ENCODE measurements at places on chromosomes 4 and X.

GRCh38 chr4:159150821-159151390, 48.0 kb downstream of the RAPGEF2 start:
- DNase-seq = no peak

DNA sequence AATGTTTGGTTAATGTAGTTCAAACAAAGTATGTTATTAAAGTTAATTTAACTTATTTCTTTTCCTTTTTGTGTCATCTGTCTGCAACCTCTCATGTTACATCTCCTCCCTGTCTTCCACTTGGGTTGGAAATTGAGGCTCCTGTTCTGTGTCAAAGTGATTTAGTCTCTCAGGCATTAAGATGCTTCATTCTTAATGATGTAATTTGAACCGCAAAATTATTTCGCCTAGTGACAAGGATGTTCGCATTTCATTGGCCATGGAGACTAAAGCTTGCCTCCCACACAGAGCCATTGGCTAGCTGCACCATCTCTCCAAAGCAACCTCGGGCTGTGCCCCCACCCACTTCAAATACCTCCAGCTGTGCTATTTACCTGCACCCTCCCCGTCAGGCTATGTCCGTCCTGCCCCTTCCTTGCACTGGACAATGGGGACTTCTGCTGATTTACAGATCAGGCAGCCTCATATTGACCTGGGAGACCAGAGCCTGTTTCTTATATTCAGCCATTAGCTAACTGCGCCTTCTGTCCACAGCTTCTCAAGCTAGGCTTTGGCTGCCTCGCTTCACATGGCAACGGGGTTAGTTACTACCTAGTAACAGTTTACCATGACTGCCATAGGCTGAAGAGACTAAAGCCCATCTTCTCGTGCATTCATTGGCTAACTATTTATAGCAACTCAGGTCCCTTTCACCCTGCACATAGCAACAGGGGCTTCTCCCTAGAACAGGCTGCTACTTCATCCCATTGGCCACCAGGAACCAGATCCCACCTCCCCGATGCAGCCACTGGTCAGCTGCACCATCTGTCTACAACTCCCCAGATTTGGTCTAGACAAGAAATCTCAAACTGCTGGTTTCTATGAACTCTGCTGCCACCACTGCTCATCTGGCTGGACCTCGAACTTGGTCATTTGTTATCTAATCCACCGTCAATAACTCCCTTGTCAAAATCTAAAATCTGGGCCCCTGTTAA, 8.6 kb upstream of the ZNF157 start:
- DNase-seq = peak; percentile 85

GRCh38 chr4:70979445-70980008, 13.9 kb upstream of the DCK start:
- no peak for DNase-seq

- no peak for DNase-seq
Measured at GRCh38 chrX:12325171-12325570, 186.9 kb downstream of the FRMPD4 start.

- no peak for DNase-seq
Measured at GRCh38 chrX:91435395-91435794, 756 bp downstream of the PABPC5 start.

GRCh38 chr4:90958256-90958895, 831.2 kb downstream of the CCSER1 start:
- DNase-seq = no peak

DNA sequence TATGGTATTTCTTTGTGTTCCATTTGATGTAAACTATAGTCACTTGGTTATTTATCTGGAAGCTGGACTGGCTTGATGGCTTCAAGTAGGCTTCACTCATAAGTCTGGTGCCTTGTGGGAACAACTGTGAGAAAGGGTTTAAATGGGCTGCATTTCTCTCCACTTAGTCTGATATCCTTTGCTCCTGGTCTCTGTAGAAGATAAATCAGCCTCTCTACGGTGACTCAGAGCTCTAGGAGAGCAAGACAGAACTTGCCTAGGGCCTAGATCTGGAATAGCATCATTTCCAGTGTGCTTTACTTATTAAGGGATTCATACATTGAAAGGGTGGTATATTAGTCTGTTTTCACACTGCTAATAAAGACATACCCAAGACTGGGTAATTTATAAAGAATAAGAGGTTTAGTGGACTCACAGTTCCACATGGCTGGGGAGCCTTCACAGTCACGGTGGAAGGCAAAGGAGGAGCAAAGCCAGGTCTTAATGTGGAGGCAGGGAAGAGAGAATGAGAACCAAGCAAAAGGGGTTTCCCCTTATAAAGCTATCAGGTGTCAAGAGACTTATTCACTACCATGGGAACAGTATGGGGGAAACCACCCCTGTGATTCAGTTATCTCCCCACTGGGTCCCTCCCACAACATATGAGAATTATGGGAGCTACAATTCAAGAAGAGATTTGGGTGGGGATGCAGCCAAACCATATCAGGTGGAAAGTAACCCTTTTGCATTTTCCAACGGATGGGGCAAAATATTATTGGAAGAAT, 1746.4 kb upstream of the PCDH7 start:
- no peak for DNase-seq

DNA sequence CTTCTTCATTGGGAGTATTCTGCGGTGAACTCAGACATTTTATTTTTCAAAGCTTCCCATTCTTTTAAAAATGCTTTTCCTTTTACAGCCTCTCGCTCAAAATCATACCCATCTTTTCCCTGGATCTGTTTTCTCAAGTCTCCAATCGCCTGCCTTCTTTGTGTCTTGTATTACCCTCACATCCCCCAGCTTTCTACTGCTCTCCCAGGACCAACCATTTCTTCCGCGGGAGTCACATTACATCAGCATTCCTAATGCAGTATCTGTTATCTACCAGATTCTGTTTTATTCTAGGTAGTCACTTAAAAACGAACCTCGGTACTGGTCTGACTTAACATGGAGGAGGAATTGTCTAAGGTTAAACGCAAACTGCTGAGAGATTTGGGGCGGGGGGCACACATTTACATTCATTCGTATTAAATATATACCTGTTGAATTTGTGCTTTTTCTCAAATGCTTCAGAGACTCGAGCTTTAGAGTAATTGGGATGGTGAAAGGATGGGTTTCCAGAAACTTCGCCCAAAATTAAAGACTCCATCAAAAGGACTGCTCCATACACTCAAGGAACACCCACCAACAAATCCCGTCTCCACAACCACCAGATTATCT, 493 bp upstream of the UCHL1 start:
- DNase-seq = no peak

GRCh38 chrX:103063918-103064434, at the start of gene BEX1:
TSS of gene BEX1 (minus strand) at chrX:103064171. CDS start at chrX:103063274, 897 bp downstream.
- peak; percentile 81 for DNase-seq

GRCh38 chr4:107826421-107826980, 1.8 kb downstream of the SGMS2 start:
- DNase-seq = no peak

DNA sequence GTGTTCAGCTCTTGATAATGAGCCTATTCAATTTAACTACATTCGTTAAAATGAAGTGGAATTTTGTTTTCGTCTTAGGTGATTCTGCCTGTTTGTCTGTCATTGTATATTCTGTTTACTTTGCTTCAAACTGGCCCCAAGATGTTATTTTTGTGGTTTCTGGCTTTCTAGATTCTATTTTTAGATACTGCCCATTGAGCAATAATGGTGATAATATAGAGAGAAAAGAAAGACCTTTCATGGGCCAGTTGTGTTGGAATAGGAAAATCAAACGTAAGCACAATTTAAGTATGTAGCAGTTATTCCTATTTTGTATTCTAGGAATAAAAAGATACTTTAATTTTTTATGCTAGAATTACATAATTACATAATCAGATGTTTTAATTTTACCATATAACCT, 4.0 kb downstream of the CDKN2AIP start:
- DNase-seq = no peak

Measured in head of caudate nucleus (tissue), 42 donors.